ENCODE measurements at places on chromosomes 12 and 14.
A peak's percentile ranks its signal among the peaks of the same experiment; 100 is the strongest.

DNA sequence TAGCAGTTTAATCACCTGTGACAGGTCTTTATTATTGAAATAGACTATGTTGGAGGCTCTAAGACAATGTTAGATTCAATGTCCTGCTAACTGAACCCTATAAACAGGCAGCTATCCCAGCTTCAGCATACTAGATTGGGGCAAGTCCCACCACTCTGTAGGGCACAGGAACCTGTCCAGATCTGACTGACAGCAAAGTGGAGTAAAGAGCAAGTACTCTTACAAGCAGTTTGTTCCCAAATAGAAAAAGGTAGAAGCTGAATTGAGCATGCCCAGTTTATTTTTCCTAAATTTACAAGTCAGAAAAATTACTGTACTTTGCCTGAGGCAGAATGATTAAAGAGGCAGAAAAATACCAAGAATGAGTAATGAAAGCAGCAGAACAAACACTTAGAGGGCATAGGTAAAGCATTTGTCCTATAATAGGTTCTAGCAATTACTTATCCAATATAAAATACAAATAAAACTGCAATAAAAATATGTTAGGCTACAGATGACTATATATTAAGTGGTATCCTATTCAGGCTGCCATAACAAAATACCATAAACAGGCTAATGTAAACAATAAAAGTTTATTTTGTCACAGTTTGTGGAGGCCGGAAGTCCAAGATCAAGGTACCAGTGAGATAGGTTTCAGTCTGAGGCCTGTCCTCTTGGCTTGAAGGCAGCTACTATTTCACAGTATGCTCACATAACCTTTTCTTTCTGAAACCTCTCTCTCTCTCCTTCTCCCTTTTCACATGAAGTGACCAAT, 868.2 kb downstream of the C12orf50 start:
- no peak for DNase-seq

GRCh38 chr14:35370969-35371368, 33.6 kb downstream of the NFKBIA start:
- DNase-seq: no peak

DNA sequence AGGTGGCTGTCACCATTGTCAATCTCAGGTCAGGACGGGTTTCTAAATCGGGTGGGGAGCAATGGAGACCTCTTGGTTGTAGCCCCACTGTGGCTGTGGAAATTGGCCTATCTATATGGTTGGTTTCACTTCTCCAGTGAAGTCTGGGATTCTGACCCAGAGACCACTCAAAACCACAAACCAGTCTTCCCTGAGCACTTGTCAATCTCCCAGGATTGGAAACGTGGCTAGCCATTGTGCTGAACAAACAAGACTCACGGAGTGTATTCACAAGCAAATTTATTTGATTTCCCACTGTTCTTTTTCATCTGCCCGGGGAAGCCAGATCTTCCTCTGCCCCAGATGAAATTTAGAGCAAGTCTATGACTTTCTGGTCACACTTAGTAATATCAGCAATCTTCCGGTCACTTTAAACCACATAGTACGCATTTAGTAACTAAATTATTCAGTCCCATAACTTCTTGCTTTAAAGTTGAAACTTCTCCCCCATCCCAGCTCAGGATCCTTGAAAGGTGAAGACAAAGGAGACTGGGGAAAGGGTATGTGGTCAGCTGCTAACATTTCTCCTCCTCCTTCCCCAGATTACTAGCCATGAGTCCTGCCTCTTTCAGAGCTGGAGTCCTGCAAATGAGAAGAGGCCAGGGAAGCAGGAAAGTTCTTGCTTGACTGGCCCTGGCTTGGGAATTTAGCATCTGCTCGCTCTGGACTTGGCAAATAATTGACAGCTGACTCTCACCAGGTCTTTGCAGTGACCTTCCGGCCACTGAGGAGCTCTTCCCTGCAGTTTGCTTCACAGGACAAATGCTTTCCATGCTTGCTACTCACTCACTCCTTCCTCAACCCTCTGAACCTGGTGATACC, 123.2 kb upstream of the MAX start:
- no peak for DNase-seq

DNA sequence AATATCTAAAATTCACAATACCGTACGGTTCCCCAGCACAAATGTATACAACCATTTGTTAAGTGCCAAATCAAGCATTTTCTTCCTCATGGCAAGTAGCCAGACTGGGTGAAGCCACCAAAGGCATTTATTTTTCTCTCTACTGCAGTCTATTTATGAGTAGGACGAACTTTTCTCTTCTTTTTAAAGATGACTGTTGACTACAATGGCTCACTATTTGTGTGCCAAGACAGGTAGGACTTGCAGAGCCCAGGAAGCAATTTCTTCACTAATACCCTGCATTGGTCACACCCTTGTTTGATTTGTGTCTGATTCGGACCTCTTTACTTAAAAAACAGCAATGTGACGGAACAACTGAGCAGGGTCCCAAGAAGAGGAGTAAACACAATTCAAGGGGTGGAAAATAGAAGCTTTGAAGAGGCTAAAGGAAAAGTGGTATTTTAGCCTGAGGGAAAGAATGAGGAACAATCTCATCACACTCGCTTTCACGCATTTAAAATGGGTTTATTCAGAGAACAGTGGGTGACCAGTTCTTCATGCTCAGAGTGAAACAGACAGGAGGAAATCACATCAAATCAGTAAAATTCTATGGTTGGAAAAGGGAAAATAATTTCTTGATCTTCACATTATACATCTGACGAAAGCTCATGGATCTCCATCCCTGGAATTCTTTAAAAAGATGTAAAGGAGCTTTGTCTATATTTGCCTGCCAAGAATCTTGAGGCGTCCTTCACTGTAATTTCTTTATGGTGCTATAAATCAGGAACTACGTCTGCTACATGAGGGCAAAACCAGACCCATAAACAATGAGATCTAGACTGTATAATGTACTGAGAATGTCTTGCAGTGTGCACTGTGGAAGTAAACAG, 183.8 kb downstream of the PPM1H start:
- DNase-seq: no peak

DNA sequence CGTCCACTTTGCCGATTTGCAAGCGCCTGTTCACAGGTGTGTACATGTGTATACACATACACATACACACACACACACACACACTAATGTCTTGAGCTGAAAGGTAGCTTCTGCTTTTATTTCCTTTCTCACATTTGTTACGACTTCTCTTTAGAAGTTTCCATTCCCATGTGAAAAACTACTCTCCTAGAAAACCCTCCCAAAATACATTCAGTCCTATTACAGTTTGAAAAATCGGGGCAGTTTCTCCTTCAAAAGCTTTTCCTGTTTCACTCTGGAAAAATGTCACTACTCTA, 3.9 kb downstream of the BLTP3B start:
- no peak for DNase-seq

DNA sequence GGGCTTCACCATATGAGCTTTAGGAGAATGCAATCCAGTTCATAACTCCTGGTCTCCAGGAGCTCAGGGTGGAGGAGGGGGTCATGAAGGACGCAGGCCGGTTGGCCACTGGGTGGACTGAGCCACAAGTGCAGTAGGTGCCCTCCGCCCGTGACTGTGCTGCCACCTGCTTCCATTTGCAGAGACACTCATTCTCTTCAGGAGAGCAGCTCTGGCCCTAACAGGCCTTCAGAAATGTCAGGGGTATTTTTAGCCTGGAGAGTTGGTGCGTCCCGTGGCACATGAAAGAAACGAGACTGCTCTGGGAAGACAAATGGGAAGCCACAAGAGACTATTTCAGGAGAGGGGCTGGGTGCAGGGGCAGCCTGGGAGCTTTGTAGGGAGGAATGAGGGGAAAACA, 74.6 kb upstream of the MYL2 start:
- DNase-seq: no peak

- no peak for DNase-seq
Measured at GRCh38 chr12:9740106-9740750, 7.3 kb upstream of the CLECL1 start.

- DNase-seq: peak; percentile 29
Measured at GRCh38 chr12:78185109-78185508, 354.4 kb downstream of the NAV3 start.

DNA sequence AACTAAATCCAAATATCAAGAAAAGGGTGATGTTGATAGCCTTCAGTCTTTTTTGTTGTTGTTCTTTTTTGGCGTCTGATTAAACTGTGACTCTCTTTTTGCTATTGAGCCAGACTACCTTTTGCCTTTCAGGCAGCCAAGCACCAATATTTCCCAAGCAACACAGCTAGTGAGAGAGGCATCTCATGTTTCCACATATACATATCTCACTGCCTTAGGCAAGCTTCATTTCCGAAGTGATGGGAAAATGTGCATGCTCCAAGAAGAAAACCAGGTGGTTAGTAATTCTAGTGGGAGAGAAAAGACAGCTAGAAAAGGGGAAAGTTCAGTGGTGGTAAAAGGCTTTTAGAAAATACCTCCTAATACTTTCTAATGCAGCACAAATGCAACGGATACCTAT, 277.7 kb downstream of the TMTC2 start:
- no peak for DNase-seq

Measured in EH (cell line).